NCI-H1436 (cell line): ENCODE measurements at places on chromosomes 16 and 17.
A peak's percentile ranks its signal among the peaks of the same experiment; 100 is the strongest.

DNA sequence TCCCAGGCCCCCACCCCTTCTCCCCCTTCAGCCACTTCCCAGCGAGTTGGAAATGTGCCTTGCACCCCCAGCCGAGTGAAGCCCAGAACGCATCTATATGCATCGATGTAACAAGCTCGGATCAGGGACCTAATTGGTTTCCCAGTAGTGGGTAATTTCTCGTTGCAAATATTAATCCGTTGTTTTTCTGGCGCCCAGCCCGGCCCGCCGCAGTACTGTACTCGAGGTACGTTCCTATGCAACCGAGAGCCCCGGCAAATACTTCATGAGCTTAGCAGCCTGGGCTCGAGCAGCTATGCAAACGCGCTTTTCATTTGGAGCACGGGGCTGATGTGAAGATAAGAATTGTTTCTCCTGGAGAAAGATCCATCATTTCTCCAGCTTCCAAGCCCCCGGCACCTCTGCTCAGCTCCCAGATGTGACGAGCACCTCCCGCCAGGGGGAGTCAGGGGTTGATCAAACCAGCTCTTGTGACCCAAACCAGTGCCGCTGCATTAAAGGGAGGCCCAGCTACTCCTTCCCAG, 229.8 kb downstream of the KATNIP start:
- DNase-seq, result no peak

GRCh38 chr17:5164436-5164835, 27.2 kb downstream of the ZNF594 start:
- DNase-seq, result no peak

GRCh38 chr17:2283302-2283701, 20.3 kb downstream of the SMG6 start:
- DNase-seq, result no peak

DNA sequence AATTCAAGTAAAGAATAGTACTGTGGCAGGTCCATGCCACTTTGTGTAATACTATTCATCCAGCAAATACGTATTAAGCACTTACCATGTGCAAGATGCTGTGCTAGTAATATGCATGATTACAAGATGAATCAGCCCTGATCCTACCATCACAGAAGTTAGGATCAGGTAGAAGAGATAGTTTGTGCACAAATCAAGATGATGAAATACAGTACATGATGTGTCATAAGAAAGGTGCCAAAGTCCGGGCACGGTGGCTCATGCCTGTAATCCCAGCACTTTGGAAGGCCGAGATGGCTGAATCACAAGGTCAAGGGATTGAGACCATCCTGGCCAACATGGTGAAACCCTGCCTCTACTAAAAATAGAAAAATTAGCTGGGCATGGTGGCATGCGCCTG, 10.9 kb downstream of the COG4 start:
- DNase-seq, result no peak

- DNase-seq, result no peak
Observed at GRCh38 chr17:50144845-50145531, 5.5 kb downstream of the PPP1R9B start.

GRCh38 chr17:42050393-42051012, at the start of gene C17orf113:
TSS of gene C17orf113 (minus strand) at chr17:42050601. CDS start at chr17:42043376, 7,225 bp downstream.
- DNase-seq, result peak; percentile 66

DNA sequence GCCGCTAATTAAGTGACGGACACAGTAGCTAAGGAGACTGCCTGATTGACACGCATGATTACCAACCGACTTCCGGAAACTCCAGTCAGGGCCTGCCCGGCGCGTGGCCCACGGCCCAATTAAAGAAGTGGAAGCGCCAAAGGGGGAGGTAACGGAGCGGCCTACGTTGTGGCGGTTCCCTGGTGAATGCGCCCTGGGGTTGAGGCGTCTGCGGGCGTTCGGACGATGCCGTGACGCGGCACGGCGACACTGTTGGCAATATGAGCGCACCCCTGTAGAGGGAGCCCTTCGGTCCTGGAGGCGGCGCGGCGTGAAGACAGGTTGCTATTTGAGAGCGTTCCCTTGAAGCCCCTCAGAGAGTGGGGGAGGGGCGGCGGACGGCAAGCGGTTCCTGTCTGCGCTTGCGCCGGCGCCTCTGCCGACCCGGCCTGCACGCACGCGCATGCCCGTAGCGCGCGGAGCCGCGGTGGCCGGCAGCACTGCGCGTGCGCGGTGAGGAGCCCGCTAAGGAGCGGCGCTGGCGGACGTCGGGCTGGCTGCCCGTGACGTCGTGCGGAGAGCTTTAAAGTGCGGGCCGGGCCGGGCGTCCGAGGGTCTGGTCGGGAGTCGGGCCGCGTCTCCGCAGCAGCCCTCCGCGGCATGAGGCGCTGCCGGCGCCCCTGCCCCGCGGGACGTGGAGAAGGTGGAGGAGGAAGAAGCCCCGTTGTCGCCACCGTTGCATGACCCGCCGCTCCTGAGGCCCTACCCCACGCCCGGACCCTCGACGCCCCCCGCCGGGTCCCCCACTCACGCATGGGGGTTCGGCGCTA, at the start of gene ALKBH5:
TSS of gene ALKBH5 (plus strand) at position 495 of the 809 bp plus-strand sequence. CDS start 416 bp downstream, outside the sequence.
- DNase-seq, result peak; percentile 100

DNA sequence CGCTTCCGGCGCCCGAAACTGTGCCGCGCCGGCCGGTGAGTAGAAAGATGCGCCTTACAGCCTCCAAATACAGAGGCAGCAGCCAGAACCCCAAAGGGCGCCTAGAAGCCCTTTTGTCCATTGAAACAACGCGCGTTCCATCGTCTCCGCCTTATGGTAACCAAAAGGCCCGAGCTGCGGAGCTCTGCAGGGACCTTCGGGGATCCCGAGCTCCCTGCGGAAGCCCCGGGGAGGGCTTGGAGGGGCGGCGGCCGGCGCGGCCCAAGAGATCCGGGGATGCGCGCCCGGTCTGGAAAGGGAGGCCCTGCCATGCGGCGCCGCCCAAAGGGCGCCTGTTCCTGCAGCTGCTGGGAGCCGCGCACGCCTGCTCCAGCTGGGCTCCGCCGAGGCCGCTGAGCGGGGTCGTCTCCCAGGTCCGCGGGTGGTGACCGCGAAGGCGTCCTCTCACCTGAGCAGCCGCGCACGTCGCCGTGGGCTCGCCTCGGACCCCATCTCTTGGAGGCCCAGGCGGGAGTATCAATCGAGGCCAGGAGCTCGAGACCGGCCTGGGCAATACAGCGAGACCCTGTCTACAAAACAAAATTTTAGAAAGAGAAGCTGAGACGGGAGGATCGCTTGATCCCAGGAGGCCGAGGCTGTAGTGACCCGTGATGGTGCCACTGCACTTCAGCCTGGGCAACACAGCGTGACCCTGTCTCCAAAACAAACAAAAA, 742 bp upstream of the FBXO31 start:
- DNase-seq, result no peak

DNA sequence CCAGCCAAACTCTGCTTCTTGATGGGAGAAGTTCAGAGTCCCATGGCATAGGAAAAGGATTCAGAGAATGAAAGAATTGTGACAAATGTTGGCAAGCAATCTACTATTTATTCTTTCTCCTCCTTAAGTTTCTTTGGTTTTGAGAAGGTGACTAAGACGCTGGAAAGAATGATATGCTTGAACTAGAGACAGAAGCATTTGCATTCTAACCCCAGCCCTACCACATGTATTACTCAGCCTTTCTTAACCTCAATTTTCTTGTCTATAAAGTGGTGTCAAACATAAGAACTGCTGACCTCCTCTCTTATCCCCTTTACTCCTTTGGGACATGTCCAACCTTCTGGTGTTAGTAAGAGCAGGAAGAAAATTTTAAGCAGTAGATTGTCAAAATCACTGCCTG, 124.7 kb downstream of the HS3ST2 start:
- DNase-seq, result no peak

DNA sequence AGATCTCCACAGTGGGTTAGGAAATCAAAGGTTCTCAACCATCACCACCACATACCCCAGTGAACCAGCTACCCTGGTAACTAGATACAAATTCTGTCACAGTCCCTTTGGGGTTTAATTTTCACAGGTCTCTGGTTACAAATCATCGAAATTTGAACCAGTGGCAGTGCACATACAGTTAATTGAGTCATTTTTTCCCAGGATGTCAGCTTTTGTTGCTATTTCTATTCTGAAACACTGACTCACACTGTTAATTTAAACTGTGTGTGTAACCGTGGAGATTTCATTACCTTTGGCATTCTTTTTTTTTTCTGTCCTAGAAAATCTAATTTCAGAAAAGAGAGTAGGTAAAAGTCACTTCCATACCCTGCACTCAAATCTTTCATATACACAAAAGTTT, 511.5 kb downstream of the TOX3 start:
- no peak for DNase-seq

- no peak for DNase-seq
Observed at GRCh38 chr16:64162613-64163375, 959.1 kb downstream of the CDH11 start.

- DNase-seq, result no peak
Observed at GRCh38 chr16:3536851-3537250, 36.0 kb downstream of the CLUAP1 start.

DNA sequence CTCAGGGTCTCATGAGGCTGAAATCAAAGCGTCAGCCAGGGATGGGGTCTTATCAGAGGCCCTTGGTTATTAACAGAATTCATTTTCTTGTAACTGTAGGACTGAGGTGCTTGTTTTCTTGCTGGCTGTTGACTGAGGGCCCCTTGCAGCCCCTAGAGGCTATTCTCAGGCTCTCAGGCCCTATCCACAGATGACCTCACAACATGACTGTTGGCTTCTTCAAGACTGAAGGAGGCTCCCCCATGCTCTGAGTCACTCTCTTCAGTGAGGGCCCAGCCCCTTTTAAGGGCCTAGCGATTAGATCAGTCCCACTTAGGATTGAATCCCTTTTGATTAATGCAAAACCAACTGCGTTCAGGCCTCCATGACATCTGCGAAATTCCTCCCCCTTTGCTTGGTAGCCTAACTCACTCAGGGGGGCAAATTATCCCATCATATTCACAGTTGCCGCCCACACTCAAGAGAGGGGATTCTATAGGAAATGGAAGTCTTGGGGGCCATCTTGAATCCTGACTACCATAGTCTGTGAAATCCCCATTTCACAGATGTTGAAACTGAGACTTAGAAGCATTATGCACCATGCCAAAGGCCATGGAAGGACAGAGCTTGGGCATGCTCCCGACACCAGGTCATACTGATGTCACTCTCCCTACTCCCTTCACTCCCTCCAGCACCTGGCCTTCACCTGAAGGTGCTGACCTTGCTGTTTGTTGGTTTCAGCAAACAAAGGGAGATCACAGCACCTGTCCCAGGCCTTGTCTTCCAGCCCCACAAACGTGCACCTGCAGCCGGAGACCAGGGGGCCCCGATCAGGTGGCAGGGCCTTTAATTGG, 592.3 kb downstream of the MAF start:
- DNase-seq, result no peak

DNA sequence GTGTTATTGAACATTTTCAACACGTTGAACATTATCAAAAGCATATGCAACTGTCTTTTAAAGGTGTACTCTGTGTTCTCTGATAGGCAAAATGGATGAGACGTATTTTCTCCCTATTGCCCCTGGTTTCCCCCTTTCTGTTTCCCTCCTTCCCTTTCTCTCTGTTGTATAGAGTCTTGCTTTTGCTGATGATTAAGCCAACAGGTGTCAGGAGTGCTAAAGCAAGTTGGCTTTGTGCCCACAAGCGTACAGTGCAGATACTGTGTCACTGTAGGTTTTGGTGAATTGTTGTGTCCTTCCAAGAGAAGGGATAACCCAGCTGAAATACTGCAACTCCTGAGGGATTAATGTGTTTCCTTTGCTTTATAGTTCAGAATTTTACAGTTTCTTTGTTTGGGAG, 74.4 kb downstream of the COX10 start:
- peak; percentile 62 for DNase-seq

GRCh38 chr16:50996166-50996829, 154.8 kb downstream of the SALL1 start:
- DNase-seq, result no peak

DNA sequence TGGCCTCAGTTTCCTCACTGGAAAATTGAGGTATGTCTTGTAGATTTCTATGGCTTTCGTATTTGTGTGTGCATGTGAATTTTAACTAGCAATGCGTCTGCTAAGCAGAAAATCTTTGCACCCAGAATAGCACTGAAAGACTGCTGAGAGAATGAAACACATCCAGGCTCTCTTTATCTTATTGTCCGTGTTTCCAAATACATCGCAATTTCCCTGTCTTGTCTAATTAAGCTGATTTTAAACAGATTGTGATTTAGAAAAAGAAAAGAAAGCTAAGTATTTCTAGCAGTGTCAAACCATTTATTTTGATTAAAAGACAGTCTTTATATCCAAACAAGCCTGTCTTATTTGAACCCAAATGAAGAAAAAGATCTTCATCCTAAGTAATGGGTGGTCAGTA, 168.6 kb downstream of the PMP22 start:
- no peak for DNase-seq

- DNase-seq, result no peak
Observed at GRCh38 chr16:977081-977701, 4.4 kb upstream of the SOX8 start.
